ENCODE measurements at places on chromosomes 5 and 9.

DNA sequence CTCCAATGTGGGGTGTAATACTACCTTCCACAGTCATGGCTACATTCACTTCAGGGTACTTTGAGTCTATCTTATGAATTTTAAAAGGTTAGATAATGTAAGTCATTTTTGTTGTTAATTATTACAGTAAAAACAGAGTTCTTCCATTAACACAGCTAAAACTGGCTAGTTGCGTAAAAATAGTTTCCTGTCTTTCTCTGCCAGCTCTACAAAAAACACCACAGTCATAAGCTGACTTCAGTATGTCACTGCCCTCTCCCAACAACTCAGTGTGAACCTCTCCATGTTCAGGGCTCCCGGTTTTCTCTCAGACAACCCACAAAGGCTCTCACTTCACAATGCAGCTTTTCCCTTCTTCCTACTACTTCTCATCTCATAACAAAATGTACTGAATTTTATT is 84.8 kb upstream of the ITGA1 start:
- no peak for DNase-seq

GRCh38 chr9:70945301-70945700 is 176.1 kb downstream of the TRPM3 start:
- no peak for DNase-seq

DNA sequence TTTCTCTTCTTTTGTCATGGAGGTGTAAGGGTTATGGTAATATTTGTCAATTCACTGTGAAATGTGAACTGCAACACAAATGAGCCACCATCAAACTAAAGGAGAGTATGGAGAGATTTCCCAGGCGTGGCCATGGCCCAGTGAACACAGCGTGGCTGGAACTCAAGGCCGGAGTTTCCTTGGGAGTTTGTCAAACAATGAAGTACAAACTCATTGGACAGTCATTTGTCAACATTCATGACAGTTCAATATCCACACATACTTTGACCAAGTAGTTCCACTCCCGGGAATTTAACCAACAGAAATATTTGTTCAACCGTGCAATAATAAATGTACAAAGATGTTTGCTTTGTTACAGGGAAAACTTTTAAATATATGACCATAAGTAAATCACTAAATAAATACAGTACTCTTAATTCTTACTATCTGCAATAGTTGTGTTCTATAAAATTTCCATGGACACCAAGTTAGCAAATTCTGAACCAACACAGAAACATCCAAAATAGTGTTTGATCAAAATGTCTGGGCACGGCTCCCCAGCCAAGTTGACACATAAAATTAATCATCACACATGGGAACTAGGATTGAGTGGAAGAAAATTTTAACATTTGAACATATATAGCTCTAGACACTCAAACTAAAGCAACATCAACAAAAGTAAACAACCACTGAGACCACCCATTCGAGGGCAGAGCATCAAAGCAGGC is 87.1 kb downstream of the DIRAS2 start:
- DNase-seq: no peak

GRCh38 chr5:113989278-113989912 is 372.5 kb upstream of the KCNN2 start:
- DNase-seq: no peak

- DNase-seq: no peak
Measured at GRCh38 chr9:128654481-128654880, 2.2 kb downstream of the DYNC2I2 start.

- DNase-seq: no peak
Measured at GRCh38 chr5:119332978-119333401, 22.8 kb upstream of the TNFAIP8 start.

- DNase-seq: no peak
Measured at GRCh38 chr5:143752165-143752850, 59.7 kb upstream of the HMHB1 start.

All from CD4-positive, alpha-beta T cell (primary cell).